ENCODE measurements at places on chromosomes 11 and 22.

- DNase-seq, result no peak
Measured at GRCh38 chr22:37016134-37016910, 2.9 kb downstream of the TST start.

DNA sequence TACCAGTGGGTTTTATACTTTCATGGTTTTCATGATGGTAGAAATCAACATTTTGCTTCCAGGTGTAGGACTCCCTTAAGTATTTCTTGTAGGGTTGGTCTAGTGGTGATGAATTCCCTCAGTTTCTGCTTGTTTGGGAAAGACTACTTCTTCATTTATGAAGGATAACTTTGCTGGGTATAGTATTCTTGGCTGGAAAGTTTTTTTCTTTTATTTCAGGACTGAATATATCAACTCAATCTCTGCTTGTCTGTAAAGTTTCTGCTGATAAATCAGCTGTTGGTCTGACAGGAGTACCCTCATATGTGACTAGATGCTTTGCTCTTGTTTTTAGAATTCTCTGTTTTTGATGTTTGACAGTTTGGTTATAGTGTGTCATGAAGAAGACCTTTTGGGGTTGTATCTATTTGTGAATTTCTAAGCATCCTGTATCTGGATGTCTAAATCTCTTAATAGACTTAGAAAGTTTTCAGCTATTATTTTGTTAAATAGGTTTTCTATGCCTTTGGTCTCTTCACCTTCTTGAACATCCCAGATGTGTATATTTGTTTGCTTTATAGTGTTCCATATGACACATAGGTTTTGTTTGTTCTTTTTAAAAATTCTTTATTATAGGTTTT lies 95.9 kb downstream of the ENTHD1 start:
- no peak for DNase-seq

- no peak for DNase-seq
Measured at GRCh38 chr22:47092896-47093311, 330.5 kb downstream of the TBC1D22A start.

GRCh38 chr11:62120001-62120400 lies 3.8 kb upstream of the INCENP start:
- DNase-seq, result no peak

- DNase-seq, result no peak
Measured at GRCh38 chr22:31491218-31491962, 1.7 kb upstream of the EIF4ENIF1 start.

DNA sequence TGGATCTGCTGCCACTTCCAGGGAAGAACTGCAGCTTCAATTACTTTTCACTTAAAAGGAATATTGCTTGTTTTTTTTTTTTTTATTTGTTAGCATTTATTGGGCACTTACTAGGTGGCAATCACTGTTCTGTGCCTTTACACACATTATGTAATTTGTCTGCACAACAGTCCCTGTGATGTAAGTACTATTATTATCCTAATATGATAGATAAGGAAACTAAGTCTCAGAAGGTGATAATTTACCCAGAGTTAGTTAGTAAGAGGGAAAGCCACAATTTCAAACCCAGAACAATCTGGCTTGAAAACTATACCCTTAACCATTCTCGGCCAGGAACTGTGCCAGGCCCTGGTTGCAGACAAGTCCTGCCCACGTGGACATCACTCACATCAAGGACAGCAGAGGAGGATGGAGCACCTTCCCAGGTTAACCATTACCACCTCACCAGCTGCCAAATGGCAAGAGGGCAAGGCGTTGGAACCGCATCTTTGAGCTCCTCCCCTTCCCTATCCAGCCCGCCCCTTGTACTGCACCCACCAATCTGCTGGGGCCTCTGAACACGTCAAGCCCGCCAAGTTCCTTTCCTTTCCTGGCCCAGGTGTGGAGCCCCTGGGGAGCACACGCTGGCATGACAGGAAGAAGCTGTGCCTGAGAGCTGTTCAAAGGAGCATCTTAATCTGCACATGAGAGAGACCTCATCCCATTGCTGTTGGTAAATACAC lies 78.4 kb downstream of the NAV2 start:
- no peak for DNase-seq

DNA sequence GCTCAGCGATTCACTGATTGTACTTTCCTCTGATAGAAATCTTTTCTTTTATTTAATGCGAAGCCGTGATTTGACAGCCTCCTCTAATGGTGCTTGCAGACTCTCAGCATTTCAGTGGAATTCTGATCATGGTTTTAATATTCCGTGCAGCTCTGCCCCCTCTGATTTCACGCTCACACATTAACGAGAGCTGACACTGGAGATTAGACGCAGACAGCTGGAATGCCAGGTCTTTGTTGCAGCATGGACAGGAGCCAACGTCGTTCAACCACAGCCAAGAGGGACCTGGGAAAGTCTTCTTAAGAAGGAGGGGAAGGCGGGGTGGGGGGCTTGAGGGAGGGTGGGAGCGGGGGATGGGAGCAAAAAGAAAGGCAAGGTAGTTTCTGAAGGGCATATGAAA lies 186.4 kb downstream of the BLID start:
- DNase-seq, result no peak

DNA sequence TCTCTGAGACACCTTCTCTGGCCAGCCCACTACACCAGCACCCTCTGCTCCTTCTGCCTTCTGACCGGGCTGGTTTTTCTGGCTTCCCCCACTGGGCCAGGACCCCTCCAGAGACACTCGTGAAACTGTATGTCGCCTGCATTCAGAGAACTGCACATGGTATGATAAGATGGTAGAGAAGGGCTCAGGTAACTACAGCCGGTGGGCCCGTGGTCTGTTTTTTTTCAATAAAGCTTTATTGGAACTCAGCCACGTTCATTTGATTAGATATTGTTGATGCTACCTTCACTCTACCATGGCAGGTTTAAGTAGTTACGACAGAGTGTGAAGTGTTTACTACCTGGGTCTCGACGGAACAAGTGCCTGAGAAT lies 514.0 kb downstream of the TBC1D22A start:
- no peak for DNase-seq

DNA sequence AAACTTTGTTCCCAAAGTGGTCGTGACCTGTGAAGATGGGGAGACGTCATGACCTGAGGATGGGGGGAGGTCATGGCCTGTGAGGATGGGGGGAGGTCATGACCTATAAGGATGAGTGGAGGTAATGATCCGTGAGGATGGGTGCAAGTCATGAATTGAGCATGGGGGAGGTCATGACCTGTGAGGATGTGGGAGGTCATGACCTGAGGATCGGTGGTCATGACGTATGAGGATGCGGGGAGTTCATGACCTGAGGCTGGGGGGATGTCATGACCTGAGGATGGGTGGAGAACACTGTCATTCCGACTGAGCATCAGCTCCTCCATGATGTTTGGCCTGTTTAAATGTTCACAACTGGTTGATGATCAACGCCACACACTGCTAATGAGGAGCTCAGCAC lies 25.9 kb downstream of the YPEL1 start:
- no peak for DNase-seq

All from NCI-H1417 (cell line).